ENCODE measurements at places on chromosomes 2 and 18. TPM values are rescaled to one million over a fixed set of nuclear protein-coding genes. Genes with fewer than 3 reads are reported as not detected.

The INHBB gene
- not detected for total RNA-seq

The CAPN13 gene
- not detected for total RNA-seq

The NPC1 gene
- 49.3 TPM for total RNA-seq

The RAB11FIP5 gene
- total RNA-seq = 15.5 TPM

The GLS gene
- 311 TPM for total RNA-seq

The EML6 gene
- 1.4 TPM for total RNA-seq

The ZNF516 gene
- 3.7 TPM for total RNA-seq

The NETO1 gene
- total RNA-seq = not detected

The ALPP gene
- total RNA-seq = 0.19 TPM

The ZNF892 gene
- total RNA-seq = 3.5 TPM

The SLC19A3 gene
- not detected for total RNA-seq

The SCN2A gene
- 0.05 TPM for total RNA-seq

The TRIM43 gene
- total RNA-seq = 0.17 TPM

Measured in activated T-helper 17 cell treated with anti-CD3 and anti-CD28 coated beads, Interleukin-2, amount 50 U/mL, for 72 hours (primary cell).